ENCODE measurements at places on chromosomes 12 and 14. TPM values are rescaled to one million over a fixed set of nuclear protein-coding genes. Genes with fewer than 3 reads are reported as not detected.

The FSCB gene
- 0.12 TPM for total RNA-seq

The ZFHX2 gene
- 1.3 TPM for total RNA-seq

The ALDH1L2 gene
- total RNA-seq, result 1.4 TPM

The CD63 gene
- total RNA-seq, result 395 TPM

The PZP gene
- total RNA-seq, result 1.6 TPM

The ASIC1 gene
- 3.9 TPM for total RNA-seq

The BEGAIN gene
- total RNA-seq, result 2.8 TPM
